Stimulated activated memory B cell treated with anti-CD40 and anti-IgM and Interleukin-4, amounts not matched to agents 10 μg/mL and 1 μg/mL and 100 μg/mL, for 72 hours (primary cell): ENCODE measurements at places on chromosomes 11 and 22.

DNA sequence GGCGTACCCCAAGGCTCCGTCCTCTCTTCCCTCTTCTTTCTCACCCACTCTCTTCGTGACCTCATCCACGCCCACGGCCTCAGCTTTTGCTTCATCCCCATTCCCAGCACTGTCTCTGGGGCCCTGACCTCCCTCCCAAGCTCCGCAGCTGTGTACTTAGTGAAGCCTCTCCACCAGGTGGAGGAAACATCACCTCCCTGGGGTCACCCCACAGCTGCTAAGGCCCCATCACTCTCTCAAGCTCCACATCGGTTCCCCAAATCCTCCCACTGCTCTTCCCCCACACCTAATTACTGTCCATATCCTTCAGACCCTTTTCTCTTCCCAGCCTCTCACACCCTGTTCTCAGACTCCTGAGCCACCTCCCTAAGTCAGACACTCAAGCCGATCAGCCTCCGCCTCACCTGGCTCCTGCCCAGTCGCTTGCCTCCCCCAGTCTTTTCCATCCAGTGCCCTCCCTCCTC lies 7.9 kb upstream of the SYT7 start:
- ATAC-seq, result no peak

DNA sequence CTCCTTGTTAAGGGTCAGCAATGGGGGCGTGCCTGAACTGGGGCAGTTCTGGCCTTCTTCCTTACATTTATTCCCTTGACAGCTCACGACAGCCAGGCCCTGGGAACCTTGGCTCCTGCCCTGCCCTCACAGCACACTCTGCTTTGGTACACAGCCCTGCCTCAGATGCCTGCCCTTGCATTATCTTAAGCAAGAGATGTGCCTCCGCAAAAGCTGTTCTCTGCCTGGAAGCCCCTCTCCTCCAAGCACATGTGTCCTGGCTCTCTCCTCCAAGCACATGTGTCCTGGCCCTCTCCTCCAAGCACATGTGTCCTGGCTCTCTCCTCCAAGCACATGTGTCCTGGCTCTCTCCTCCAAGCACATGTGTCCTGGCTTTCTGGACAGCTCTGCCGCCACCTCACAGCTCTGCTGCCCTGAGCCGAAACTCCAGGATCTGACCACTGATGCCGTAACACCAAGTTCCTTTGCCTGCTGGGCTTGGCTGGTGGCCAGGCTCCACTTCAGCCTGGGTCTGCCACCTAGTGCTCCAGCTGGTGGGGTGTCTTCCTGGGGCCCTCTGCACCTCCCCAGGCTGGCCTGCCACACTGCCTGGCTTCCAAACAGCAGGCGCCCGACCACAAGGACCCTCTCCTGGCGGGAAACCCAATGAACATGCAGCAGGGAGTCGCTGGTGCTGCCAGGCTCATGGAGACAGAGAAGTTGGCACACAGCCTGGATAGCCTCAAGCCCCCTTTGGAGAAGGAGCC lies 53.0 kb downstream of the SCUBE1 start:
- ATAC-seq, result no peak

DNA sequence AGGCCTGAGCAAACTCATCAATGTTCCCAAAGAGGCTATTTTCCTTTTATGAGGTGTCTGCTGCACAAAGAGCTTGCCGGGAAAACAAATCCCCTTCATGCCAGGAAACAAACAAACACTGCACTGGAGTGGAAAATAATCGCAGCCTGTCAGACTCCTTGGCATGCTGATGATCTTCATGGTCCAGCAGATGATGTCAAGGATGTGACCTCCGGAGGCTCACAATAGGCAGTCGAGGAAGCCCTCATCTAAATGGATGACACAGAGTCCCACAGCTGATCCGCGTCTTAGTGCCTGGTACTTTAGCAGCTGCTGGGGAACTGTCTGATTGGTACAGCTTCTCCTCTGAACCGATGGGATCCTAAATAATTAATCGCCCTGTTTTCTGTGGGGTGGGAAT lies 187.6 kb downstream of the TENM4 start:
- ATAC-seq, result no peak

- no peak for ATAC-seq
Observed at GRCh38 chr11:119474682-119475596, 52.0 kb upstream of the THY1 start.

DNA sequence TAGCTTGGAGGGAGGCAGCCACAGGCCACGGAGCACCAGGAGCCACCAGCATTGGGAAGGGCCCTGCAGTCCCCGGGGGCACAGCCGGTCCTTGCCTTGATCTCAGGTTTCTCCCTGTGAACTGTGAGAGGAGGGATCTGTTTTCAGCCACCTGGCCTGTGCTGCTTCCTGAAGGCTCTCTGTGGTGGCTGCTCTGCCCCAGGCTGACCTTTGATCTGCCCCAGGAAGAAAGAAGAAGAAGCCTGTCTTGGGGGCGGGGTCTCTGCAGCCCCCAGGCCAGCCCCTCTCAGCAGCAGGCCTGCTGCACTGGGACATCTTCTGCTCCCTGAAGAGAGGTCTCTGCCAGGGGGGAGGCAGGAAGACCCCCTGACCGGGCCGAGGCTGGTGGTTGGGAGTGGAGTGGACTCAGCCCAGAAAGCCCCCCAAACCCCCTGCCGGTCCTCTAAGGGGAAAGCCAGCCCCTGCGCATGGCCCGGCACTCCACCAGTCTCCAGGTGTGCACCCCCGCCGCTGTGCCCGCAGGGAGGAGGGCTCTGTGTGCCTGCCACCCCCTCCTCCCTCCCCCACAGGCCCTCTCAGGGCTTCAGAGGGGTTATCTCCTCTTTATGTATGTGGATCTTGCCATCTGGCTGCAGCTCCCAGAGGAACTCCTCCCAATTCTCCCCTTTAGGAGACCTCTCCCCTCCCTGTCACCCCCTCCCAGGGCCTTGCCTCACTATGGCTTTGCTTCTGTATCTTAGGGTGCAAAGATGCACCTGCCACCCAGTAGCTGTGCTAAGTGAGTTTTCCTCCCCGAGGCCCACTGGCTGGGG lies 675.3 kb downstream of the BRD1 start:
- ATAC-seq, result peak; percentile 3

GRCh38 chr22:39454385-39454871 lies 2.4 kb upstream of the MGAT3 start:
- no peak for ATAC-seq

GRCh38 chr22:31177420-31178162 lies 17.6 kb downstream of the RNF185 start:
- ATAC-seq, result no peak

DNA sequence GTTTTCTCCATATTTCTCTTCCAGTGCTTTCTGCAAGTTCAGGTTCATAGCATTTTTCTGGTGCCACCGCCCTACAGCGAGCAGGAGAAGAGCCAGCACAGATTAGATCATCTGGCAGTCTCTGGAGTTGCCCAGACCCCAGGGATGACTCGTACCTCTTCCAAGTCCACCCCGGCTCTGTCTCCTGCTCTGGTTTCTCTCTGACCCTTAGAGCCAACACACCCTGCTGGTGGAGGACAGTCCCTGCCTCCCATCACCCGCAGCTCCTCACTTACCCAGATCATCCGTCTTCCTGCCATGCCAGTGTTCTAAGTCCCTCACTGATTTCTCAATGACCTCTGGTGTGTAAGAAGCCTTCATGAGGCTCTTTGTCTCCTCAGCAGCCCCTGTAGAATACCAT lies 28.0 kb downstream of the TST start:
- no peak for ATAC-seq

DNA sequence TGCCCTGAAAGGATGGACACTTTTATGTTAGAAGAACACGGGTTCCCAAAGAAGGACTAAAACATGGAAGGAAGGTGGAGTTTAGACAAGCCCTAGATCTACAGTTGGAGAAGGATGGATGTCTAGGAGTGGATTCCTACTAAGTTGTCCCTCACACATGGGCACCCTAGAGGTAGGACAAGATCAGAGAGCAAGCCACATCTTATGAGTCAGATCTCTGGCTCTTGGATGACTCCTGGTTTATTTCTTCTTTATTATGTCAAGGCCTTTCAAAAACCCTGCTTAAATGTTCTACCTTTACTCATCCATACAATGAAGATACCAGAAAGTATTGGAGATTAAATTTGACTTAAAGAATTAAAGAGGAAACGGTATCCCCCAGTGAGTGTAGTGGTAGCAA lies 34.4 kb downstream of the PRCP start:
- ATAC-seq, result no peak

DNA sequence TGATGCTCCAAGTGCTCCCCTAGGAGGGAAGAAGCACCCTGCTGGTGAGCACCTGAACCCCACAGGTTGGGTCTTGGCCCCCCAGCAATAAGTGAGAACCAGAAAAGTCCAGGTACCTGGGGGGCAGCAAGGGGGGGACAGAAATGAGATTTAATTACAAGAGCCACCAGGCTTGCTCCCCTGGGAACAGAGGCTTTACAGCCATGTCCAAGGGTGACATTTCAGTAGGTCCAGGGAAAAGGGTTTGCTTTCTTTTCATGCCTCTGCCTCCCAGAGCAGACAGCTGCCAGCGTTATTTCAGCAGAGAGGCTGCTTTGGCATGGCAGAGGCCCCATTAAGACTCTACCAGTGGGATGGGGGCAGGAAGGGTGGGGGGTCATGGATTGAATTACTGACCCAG lies 437.7 kb downstream of the BUD13 start:
- no peak for ATAC-seq

GRCh38 chr11:46894961-46895360 lies 23.4 kb downstream of the LRP4 start:
- no peak for ATAC-seq

DNA sequence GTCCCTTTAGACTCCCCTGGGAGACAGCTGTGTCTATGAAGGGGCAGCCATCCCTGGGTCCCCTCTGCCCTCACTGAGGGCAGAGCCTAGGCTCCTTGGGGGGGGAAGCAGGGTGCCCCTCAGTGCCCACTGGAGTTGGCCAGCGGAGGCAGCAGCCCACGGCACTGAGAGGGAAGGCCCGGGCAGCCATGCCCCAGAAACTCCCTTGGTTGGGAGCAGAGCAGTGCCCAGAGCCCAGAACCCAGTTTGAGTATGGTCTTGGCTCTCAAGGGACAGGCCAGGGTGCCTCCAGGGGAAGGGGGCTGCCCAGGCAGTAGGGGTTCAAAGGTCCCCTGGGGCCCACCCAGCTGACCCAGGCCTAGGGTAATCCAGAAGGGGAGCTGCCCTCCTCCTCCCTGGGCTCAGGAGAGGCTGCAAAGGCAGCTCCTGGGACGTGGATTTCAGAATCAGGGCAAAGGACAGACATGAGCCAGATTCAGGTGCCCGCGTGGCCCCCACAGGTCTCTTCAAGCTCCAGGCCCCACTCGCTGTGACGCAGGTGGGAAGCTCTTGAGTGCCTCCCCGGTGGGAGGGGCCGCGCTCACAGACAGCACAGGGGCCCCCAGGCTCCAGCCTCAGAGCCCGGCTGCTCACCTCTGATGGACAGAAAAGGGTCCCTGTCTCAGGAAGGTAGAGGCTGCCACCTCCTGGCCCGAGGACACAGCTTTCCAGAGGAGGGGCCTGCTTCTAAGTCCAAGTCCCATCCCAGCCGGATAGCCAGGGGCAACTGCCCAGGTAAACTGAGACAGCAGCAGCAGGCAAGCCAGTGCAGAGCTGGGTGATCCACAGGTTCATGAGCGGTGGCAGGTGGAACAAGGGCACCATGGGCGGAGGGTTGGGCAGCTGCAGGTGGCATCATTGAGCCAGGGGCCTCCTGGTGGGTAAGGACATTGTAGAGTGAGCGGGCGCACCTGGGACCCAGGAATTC lies 2.6 kb downstream of the C11orf21 start:
- ATAC-seq, result no peak

- no peak for ATAC-seq
Observed at GRCh38 chr11:3184732-3185347, 19.7 kb upstream of the OSBPL5 start.

DNA sequence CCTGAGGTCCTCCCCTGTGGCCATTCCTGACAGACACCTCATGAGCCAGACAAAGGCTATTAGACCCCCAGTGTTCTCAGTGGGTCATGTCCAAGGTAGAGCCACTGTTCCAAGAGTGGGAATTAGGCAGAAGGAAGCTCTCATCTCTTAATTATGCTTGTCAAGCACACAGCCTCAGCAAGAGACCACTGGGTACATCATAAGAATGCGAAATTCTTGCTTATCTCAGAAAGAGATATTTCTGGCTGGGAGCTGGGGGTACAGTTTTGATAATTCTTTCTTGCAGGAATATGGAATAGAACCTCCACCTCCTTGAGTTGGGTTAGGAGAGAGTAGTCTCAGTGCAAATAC lies 1280.0 kb upstream of the CNTN5 start:
- no peak for ATAC-seq

- no peak for ATAC-seq
Observed at GRCh38 chr22:30422481-30423300, 2.9 kb upstream of the MTFP1 start.
